ENCODE measurements at places on chromosomes 2 and 18.

DNA sequence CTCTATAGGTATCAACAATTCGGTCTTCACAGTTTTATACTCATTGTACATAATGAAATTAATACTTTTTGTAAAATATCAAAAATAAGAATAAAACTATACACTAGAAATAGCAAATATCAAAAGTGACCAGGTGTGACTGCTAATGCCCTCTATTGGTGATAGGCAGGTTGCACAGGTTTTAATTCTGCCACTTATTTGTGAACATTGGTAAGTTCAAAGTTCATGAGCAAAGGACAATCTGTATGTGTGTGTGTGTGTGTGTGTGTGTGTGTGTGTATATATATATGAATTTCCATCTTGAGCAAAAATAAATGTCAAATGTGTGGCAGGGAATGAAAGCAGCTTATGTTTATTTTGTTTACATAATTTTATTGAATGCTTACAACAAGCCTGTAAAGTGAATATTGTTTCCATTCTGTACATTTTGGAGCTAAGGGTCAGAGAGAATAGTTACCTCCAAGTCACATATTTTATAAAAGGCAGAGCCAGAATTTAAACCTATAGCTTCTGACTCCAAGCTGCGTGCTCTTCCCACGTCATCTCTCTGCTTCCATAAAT, 537.4 kb downstream of the CPS1 start:
- DNase-seq: no peak

DNA sequence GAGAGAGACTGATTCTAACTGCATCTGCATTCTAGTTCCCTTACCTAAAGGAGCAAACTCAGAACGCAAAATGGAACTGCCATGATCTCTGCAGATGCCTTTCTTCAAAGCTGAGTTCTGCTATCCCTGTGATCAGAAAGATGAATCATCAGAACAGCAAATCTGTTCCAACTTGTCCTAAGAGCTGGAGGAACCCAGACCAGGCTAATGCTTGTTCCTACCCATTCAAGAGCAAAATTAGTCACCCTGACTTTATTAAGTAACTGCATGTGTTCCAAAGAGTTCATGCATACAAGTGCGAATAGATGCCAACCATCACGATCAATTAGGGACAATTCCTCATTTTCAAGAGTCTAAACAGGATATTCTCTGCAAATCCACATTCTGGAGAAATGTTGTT, 46.5 kb downstream of the MBP start:
- DNase-seq: no peak

- no peak for DNase-seq
Observed at GRCh38 chr2:39160982-39161381, 40.1 kb upstream of the SOS1 start.

GRCh38 chr2:148479398-148479797, 165.2 kb upstream of the EPC2 start:
- DNase-seq: no peak

DNA sequence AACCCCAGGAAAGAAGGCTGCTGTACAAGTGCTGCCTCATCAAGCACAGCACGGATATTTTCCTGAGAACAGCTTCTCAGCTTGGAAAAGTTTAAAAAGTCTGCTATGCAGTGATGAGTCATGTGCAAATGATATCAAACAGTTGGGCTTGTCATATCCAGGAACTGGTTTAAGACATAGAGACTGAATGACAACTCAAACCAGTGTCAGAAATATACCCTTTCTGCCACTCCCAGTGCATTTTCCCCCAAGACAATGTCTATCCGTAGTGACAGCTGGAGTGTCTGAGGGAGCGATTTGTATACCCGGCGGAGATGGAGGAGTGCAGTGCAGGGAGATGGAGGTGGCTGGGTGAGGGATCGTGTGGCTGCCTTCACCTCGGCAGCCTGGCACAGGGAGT, 28.2 kb downstream of the SOX11 start:
- DNase-seq: no peak

DNA sequence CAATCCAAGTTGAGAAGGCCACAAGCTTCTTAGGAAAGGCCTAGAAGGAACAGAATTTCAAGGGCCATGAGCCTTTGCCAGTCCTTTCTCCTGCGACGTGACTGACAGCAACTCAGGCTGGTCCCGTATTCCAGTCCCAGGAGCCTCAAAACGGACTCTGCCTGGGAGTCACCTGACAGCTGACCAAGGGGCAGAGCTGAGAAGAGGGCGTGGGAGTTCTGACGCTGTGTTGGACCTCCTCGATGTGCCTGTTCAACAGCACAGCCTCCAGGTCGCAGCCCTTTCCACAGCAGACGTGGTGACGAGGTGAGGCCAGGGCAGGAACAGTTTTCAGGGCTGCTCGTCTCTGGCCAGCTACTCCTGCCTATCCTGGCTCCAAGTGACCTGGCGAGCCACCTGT, 37.6 kb downstream of the CENPO start:
- DNase-seq: no peak

DNA sequence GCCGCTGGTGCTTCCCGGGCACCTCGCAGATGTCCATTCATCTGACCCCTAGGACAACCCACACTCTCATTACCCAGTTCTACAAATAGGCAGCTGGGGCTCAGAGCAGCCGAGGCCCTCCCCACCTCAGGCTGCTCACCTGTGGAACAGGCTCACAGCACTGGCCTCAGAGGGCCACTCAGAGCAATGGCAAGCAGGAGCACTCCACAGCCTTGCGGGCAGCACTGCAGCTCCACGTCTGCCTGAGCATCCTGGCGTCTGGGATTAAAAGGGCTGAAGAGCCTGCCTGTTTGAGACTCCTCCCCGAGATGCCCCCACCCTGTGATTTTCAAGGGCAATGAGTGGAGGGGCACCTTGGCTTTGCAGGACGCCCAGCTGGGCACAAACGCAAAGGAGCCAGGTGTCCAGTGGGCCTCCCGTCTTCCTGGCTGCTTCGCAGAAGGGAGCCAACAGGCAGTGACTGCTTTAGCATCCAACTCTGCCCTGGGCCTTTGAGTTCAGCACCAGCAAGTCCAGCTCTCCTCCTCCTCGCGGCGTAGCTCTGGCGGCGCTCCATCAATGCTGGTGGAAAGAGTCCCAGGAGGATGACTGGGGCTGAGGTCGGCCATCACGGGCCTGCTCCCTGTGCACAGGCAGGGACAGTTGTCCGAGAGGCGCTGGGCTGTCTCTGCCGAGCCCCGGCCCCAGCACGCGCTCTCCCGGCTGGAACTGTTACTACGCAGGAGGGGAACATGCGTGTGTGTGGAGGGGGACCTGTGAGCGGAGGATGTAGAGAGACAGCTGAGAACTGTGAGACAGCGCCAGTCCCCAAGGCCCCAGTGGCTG, 297.2 kb downstream of the NDUFA10 start:
- no peak for DNase-seq

GRCh38 chr2:39524061-39524460, 87.0 kb upstream of the MAP4K3 start:
- DNase-seq: no peak

DNA sequence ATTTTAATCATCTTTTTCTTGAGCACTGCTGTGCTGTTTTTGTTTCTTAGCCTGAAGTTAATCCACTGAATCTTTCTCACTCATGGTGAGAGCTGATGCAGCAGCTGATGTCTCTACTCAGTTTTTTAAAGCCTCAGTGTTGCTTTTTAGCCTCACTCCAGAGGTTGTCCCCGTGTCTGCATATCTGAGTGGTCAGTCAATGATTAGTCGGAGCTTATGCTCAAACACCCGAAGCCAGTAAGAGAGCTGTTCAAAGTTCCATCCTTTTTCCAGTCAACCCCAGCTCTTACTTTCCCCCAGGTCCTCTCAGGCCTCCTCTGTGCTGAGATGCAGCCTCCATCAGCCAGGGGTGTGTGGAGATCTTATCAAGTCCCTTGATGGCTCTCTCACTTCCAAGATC, 81.1 kb downstream of the MBOAT2 start:
- no peak for DNase-seq

DNA sequence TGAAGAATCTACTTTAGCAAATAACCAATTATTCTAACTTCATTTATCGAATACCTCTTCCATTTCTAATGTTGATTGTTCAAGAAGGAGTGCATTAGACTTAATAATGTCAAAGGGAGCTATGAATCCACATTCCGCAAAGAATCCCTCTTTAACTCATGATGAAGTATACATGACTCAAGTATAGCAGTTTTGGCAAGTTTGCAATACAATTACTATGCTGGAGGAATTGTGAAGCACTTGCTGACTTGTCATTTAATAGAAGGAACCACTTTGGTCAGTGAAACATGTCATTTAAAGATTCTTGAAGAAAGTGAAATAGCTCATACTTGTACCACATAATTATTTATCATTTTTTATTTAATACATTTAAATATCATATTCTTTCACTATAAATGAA, 125.1 kb downstream of the SLC39A10 start:
- DNase-seq: no peak

GRCh38 chr18:28177828-28178635, 1.1 kb upstream of the CDH2 start:
- peak; percentile 5 for DNase-seq

DNA sequence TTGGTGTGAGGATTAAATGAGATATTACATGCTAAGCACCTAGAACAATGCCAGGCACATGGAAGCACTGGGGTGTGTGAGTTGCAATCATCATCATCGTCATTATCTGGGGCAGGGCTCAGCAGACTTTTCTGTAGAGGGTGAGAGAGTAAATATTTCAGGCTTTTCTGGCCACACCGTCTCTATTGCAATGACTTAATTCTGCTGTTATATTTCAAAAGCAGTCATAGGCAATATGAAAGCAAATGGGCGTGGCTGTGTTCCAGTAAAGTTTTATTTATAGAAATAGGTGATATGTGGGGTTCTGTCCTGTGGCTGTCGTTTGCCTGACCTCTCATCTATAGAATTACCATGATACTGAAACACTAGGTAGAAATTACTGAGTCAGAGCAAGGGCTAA, 60.6 kb downstream of the IL1R2 start:
- no peak for DNase-seq

- DNase-seq: no peak
Observed at GRCh38 chr18:2573408-2573807, 2.1 kb downstream of the NDC80 start.

GRCh38 chr2:136990316-136990715, 225.0 kb downstream of the THSD7B start:
- no peak for DNase-seq

DNA sequence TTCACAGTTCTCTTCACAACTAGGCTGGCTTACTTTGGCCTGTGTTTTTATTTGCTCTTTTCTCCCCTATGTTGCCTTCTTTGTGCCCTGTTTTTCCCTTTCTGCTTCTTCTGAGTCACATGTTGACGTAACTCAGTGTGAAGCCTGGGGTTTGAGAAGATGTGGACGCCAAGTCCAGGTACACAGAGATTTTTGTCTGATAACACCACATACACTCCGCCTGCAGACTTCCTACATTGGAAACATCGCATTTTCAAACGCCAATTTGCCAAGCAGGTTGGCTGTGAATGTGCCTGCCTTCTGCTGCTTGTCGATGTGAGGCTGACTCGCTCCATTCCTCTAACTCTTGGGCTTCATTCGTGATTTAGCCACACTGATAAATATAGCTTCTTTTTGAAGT, 62.6 kb upstream of the FN1 start:
- DNase-seq: no peak

DNA sequence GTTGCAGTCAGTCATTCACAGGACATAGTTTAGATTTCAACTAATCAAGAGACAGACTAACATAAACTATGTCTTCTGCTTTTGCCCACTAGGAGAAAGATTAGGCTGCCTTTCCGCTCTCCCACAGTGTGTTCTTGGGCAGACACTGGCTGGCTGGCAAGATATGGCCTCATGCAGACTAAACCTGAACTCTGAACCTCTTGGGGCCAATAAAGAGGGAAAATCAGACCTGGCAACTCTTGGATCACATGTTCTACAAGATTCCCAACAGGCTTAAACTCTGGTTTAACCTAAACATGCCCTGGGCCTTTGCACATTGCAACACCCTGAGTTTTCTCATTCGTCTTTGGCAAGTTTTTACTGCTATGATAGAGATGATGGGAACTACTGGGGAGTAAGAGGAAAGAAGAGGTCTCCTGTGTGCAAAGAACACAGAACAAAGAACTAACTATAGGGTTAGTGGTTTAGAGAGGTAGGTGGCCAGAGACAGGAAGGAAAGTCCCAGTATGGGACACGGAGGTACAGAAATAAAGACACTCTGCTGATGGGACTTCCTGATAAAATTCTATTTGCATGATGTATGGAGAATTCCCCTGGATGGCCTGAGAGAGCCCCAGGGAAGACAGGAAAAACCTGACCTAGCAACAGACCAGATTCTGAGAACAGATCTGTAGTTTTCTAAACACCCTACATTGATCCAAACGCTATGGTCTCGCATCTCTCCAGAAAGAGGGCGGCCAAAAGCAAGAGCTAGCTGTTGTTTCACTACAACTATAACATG, 2.0 kb upstream of the ATRAID start:
- no peak for DNase-seq

- DNase-seq: no peak
Observed at GRCh38 chr2:216195565-216196029, 86.4 kb downstream of the XRCC5 start.

DNA sequence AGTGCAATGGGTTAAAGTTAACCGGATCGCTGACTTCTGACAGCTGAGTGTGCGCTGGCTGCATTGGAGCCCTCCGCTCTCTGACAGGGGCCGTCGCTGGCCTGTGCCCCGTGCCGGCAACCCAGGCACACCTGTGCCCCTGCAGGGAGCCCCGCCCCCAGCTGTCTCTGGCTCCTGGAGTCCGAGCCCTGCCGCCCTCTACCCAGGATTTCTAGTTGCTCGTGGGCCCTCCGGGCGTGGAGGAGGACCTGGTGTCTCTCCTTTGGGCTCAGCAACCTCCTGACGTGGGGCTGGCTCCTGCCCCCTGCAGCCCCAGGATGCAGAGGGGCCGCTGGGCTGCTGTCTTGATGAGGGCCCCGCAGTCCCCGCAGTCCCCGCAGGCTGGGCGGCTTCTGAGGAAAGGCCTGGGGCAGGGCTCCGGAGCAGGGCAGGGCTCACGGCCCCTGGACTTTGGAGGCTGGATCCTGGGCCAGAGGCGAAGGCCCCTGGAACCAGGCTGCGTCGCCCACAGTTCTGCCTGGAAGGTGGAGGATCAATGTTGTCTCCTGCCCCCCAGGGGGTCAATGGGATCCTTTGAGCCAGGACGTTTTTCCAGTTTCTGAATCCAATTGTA, 172.8 kb downstream of the RNF144A start:
- DNase-seq: no peak

GRCh38 chr2:209593930-209594329, 170.1 kb downstream of the MAP2 start:
- no peak for DNase-seq

GRCh38 chr2:164151522-164151921, 415.7 kb upstream of the FIGN start:
- no peak for DNase-seq

Measured in GOT3 (cell line).